ENCODE measurements at places on chromosomes 4 and X.
A peak's percentile ranks its signal among the peaks of the same experiment; 100 is the strongest.

DNA sequence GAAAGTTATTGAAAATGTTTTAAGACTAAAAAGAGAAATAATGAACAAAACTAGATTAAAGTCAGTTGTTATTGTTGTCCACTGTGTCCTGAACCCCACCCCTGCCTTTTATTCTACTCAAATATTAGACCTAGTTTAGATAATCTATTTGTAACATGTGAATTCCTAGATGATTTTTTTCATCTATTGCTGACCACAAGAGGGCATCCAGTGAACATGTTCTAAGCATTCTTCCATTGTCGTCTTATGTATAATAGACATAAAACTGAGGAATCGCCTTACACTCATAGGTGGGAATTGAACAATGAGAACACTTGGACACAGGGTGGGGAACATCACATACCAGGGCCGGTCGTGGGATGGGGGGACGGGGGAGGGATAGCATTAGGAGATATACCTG is 36.4 kb upstream of the HPRT1 start:
- DNase-seq: peak; percentile 13

GRCh38 chrX:8049827-8050226 is 121.2 kb downstream of the VCX2 start:
- DNase-seq: no peak

DNA sequence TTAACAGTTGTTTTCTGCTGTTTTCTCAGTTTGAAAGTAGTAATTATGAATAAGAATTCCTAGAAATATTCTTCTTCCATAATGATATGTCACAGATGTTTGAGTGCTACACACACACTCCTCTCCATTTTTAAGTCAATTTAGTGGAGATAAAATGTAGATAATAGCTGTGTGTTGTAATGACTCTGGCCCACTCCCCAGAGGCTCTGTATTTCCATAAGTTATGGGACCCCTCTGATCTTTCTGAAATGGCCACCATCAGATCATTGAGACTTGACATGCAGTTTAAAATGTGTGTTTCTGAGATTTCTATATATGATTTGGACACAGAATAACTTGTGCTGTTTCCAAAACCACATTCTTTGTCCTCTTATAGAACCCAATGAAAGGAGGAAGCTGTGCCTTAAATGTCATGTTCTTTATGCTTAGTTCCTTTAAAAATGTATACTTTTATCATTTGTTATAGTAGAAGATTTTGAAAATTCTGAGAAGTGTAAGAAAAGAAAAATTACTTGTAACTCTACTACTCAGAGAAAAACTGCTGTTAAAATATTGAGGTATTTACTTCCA is 46.4 kb downstream of the GAB1 start:
- no peak for DNase-seq

DNA sequence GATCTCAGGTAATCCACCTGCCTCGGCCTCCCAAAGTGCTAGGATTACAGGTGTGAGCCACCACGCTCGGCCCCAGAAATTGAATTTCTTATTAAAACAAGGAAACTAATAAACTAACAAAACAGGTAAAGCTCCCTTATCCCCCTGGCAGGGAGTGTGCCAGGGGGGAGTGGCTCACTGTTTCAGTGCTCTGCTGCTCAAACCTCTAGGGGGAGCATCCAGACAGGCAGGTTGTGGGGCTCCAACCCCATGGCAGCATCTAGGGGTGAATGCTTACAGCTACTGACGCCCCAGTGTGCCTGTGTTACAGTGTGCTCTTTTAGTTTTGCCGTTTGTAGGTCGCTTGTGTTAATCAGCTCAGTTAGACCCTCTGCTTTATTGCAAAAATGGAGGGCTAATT is 605.0 kb downstream of the GABRG1 start:
- DNase-seq: no peak

DNA sequence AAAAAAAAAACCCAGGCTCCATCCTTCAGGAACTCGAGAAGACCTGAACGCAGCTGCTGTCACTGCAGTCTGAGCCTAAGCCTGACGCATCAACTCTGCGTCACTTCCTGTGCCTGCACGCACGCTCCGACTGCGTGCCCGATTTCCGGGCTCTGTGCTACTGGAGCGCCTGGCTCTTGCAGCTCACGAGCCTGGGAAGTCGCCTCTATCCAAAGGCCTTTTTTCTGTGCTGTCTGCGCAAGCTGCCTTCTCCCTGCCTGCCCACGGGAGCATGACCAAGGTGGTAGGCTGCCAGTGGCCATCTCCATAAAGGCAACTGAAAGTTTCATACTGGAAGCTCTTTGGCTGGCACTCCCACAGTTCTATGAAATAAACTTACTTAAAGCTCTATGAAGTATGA is 9.9 kb upstream of the GASK1B start:
- no peak for DNase-seq

- DNase-seq: no peak
Observed at GRCh38 chr4:40722576-40723161, 27.1 kb upstream of the NSUN7 start.

GRCh38 chr4:5893004-5893580 is at the start of gene CRMP1:
Gene CRMP1, minus strand, starts transcription at chr4:5893086. Its CDS starts 117 bp downstream, at chr4:5892969.
- peak; percentile 26 for DNase-seq

- peak; percentile 7 for DNase-seq
Observed at GRCh38 chrX:12771445-12772069, 19.7 kb upstream of the PRPS2 start.

DNA sequence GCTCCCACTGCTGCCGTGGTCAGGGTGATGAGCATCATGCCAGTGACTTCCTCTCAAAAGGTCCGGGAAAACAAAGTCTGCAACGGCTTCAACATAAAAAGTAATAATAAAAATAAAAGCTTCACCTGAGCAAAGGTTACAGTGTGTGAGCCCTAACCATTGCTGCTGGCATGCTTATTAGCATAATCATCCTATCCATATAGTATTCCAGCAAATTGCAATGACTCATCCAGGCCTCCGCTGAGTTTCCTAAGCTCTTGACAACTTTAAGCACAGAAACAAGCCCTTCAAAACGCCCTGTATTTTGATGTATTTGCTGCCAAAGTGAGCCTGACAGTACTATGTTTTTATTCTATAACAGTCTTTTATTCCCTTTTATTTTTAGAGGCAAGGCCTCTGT is 100.5 kb downstream of the AASDH start:
- no peak for DNase-seq

DNA sequence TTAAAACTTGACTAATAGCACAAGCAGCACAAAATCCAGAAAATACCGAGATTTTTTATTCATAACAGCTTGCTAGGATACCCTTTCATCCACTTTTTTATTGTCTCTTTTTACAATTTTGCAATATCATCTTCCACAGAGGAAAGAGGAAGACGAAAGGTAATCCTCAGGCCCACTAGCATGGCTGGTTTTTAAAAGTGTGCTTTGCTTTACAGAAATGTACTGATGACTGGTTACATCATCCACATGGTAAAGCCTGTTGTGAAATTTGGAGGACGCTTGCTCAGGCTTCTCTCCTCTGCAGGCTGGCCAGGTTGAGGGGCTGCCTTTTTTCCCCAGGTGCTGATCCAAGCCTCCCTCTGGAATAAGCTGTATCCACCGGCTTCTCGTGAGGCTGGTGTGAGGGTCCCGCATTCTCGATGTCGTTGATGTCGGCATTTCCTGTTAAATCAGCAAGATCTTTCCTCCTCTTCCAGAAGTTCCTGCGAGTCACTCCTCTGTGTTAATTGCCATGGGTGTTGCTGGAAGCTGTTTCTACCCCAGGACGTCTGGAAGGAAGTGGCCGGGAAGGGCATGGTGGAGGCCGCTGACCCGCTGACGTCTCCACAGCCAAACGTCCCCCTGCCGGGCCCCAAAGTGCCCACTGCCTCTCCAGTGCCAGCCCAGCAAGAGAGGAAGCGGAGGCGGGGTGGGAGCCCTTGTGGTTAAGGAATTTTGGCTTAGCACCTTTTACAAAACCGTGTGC is 5.8 kb upstream of the DGKQ start:
- peak; percentile 24 for DNase-seq

DNA sequence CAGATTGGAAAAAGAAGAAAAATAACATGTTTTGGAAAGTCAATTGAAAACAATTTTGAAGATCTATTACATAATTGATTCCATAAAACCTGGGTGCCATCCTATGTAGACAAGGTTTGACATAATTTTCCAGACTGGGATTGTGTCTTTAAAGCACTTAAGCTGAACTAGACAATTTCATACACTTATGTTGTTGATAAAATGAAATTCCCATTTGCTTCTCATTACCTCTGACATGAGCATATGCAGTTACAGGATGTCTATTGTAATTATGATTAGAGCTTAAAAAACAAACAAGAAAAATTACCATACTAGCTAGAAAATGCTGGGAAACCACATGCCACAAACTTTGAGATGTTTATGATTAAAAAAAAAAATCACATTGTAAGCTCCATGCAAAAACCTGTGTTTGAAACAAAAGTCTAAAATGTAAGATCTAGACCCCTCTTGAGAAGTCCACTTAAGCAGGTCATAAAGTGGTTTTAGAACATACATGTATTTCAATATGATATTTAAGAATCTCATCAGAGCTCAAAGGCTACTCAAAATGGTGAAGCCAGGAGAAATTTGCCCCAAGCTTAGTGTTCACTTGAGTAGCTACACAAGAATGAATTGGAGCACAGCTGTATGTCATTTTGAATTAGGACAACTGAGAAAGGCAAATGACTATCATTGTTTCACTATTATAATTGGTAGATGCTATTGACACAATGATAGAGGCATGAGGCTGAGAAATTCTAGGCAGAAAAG is 181.1 kb upstream of the PABPC4L start:
- DNase-seq: no peak

DNA sequence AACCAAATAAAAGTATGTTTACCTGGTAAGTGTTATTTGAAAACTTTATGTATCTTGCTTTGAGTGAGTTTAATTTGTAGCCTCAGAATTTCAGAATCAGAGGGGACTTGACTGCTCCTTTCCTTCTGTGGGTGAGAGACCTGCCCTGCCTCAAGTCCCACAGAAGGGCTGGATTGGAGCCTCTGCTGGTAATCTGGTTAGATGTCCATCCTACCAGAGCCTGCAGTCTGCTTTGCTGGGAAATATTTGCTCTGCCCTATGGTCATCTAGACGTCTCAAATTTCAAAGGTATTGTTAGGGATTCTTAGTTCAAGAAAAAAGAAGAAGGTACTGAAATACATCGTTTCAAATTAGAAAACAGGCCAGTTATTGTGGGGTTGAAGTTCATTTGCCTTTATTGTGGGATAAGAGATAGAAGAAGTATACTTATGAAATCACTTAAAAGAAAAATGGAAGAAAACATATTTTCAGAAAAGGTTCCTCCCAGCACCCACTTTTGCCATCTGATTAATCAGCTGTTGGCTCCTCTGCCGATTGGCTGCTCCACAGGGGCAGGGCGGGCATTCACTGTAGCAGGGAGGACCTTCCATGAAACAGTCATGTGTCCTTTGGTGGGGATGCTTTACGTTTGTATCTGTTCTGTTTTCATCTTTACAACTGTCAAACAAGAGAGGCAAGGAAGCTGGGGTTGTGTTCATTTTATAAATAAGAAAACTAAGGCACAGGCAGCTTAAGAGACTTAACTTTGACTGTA is 73.3 kb upstream of the TLR2 start:
- DNase-seq: no peak

Data from NCI-H460 (cell line).